Stimulated activated CD4-positive, alpha-beta T cell treated with anti-CD3 and anti-CD28 coated beads, TNF-alpha, amount 100 ng/mL, for 48 hours (primary cell): ENCODE measurements at places on chromosomes 4 and X.

- DNase-seq = no peak
Measured at GRCh38 chrX:288561-288991, 7.4 kb downstream of the PLCXD1 start.

- no peak for DNase-seq
Measured at GRCh38 chrX:29728639-29729038, 486.7 kb upstream of the MAGEB2 start.

DNA sequence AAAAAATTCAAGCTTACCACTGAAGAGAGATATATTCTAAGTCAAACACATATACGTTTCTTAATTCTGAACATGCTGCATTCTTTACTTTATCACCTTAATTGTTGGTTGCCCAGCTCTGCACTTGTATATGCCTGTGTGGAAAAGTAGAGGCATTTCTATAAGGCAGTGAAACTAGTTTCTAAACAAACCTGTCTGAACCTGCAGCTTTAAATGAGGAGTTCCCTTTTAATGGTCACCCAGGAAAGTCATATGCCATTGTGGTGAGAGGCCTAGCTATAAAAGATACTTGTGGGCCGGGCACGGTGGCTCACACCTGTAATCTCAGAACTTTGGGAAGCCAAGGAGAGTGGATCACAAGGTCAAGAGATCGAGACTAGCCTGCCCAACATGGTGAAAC, 147.4 kb upstream of the RXFP1 start:
- DNase-seq = no peak

GRCh38 chr4:38030023-38030422, 69.8 kb downstream of the PTTG2 start:
- no peak for DNase-seq

- DNase-seq = no peak
Measured at GRCh38 chr4:184955636-184956035, 62.7 kb upstream of the HELT start.

GRCh38 chr4:41524425-41524824, 13.5 kb upstream of the LIMCH1 start:
- no peak for DNase-seq

DNA sequence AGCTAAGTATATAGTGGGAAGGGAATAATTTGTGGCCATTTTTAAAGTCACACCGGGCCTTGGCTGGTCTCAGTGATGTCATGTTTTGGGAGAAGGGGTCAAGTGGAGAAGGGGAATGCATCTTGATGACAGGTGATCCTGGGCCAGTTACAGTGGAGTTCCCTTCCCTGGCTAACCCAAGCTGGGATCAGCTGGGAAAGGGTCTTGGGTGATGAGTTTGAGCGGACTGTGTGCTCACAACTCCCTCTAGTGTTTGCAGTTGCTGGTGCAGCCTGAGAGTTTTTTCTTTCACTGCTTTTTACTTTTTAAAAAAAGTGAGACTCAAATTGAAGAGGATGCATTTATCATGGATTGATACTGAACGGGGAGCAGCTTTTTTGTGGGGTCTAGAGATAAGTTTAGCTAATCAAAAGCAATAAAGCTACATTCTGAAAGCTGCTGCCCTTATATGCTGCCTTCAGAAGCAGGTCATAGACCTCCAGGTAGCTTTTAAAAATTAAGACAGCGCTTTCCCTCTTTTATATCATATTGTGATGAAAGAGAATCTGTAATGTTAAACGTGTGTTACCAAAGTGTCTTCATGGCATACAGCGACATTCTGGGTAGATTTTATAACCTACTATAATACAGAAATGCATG, 164.7 kb downstream of the DCLK2 start:
- DNase-seq = no peak

- DNase-seq = no peak
Measured at GRCh38 chr4:1614854-1615595, 69.1 kb downstream of the FAM53A start.

- DNase-seq = no peak
Measured at GRCh38 chrX:103396186-103396585, 19.8 kb downstream of the BEX3 start.

DNA sequence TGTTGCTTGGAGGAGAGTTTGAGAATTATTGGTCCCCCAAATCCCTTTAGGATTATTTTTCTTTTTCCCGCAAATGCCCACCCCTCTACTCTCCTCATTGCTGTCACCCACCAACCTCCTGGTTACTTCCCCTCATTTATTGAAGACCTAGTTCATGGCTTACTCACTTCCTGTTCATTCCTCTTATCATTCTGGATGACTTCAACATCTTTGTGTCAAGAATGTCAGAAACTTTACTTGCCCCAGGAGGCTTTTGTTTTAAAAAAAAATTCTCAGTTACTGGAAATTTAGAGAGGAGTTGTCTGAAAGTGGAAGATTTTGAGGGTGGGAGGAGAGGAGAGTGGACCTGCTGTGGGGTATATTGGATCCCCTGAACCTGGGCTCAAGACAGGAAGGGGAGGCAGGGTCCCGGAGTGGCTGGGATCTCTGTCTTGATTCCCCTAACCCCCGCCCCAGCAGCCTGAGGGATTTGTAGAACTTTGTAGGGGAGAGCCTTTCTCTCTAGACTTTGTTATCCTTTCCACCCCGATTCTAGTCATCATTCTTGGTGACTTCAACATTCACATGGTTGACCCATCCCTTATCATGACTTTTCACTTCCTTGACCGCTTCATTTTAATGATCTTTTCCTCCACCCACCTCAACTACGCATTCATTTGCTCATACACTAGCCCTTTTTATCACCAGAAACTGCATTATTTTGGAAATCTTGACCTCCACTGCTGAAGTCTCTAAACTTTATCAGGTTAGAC, 69.9 kb upstream of the ESX1 start:
- no peak for DNase-seq

DNA sequence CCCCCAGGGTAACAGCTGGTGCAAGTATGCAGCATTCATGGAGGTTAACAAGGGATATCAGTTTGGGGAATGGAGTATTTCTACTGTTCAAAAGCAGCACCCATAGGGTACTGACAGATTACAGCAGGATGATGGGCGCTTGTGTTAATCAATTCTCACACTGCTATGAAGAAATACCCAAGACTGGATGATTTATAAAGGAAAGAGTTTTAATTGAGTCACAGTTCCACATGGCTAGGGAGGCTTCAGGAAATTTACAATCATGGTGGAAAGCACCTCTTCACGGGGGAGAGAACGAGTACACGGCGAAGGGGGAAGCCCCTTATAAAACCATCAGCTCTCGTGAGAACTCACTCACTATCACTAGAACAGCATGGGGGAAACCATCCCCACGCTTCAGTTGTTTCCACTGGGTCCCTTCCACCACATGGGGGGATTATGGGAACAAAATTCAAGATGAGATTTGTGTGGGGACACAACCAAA, 64.1 kb downstream of the TNIP2 start:
- no peak for DNase-seq

- DNase-seq = no peak
Measured at GRCh38 chr4:186643501-186644310, 80.0 kb downstream of the FAT1 start.

GRCh38 chrX:109902665-109903064, 100.2 kb upstream of the TMEM164 start:
- DNase-seq = no peak

DNA sequence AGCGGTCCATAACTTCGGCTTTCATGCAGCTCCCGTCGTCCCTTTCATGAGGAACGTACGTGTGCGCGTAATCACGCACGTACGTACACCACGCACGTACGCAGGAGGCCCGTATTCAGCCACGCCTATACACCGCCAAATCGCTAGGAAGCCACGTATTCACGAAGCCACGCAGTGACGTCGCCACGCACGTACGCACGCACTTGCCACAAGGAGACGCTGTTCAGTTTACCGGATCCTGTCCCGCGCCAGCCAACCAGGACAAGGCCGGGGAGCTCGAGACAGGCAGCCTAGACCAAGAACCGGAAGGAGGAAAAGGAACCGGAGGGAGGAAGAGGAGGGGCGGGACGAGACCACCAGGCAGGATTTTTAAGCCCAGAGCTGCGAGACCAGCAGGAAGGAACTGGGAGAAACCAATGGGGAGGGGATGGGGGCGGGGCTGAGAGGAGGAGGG, at the start of gene EOLA2:
Gene EOLA2, minus strand, starts transcription at position 65 of the 454 bp plus-strand sequence. CDS start 4,617 bp downstream, outside the sequence.
- DNase-seq = peak; percentile 76

DNA sequence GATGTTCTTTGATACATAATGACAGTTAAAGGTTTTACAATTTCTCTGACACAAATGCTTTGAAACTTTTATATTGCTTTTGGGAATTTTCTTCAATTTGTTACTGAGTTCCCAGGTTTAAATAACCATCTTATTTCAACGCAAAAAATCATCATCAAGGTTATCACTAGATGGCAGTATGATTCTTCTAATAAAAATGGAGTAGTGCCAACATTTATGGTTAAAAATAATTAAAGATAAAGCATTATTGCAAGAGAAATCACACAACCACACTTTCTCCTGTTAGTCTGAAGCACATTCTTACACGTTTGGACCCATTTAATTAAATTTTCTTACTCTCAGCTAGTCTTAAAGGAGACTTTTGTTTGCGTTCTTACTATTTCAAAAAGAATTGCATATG, 611.3 kb upstream of the CPXCR1 start:
- DNase-seq = no peak

GRCh38 chr4:150664935-150665334, 83.0 kb downstream of the MAB21L2 start:
- DNase-seq = no peak

DNA sequence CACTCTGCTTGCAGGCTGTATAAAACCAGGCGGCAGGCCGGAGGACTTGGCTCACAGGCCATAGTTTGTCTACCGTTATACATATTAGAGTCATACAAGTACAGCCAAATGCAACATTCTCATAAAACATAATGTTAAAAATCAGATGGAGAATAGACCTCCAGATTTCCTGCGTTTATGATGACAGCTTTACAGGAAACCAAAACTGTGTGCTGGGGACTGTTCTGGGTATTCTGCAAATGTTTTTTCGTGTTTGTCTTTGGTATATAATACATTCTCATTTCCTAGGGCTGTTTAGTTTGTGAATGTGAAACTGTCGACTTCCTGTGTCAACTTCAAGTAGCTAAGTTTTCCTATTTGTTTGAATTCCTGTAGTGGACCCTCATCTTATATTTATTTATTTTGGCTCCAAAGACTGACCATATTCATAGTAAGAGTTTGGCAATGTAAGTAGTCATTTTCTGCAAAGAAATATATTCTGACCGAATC, 79.5 kb upstream of the FAM9C start:
- no peak for DNase-seq

DNA sequence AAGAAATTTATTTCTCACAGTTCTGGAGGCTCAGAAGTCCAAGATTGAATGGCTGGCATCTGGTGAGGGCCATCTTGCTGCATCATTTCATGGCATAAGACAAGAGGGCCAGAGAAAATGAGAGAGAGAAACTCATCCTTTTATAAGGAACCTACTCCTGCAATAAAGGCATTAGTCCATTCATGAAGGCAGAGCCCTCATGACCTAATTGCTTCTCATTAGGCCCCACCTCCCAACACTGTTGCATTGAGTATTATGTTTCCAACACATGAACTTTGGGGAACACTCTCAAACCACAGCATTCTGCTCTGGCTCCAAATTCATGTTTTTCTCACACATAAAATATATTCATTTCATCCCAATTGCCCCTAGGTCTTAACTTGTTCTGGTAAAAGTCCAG, 14.2 kb downstream of the RNF175 start:
- no peak for DNase-seq

DNA sequence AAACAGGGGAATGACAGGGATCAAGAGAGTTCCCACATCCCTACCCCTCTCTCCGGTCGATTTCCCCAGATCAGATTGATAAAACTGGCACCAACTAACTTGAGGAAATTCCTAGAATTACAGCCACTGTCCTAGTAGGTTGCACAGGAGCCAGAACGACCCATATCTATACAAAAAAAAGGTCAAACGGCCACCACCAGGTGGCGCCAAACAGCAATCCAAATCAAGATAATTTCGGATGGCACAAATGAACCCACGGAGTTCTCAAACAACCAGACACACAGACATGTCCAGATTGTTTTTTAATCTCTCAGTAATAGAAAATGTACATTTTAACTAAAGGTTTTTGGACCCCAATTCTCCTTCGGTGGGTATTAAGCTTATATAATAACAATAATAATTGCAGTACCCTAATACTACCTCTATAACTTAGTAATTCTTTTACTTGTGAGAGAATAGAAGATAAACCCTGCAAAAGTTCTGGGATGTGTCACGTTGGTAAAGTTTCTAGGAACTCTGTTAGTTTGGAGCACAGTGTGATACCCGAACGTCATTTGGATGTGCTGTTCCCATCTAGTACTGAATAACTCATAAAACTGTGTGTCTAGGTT, 212.6 kb downstream of the SPOCK3 start:
- DNase-seq = peak; percentile 5
